Astrocyte of the hippocampus (primary cell): ENCODE measurements at places on chromosomes 2 and 18.

GRCh38 chr18:77092104-77093066, 40.2 kb downstream of the MBP start:
- no peak for DNase-seq

GRCh38 chr2:210503725-210504191, 27.2 kb upstream of the LANCL1 start:
- DNase-seq: peak; percentile 13

- no peak for DNase-seq
These were observed 74.9 kb downstream of the INO80D start for GRCh38 chr2:206011018-206011614.

DNA sequence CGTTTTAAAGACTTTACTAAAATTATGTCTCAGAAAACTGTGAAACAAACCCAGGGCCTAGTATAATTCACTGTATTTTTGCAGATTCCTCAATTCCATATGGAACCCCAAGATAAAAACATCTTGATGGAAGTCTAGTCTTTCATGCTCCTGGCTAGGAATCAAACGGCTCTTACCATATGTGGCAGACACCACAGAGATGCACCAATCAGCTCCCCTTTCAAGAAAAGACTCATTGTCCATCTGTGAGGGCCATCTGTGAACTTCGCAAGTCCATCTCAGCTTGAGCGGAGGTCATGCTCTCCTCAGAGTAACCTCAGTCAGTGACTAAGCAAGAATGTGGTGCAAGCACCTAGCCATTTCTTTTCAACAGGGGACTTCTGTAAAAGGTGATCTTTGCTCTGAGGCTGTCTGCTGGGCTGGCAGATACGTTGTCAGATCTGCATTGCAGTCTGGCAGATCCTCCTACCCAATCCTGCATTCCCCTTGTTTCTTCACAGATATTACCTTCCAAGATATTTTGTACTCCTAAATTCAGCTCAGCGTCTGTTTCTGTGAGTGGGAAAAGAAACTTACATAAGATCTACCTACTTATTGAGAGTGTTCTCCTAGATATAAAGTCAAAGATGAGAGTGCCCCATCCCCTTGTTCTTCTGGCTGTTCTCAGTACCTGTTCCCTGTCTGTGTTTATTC, 419.3 kb downstream of the SPAG16 start:
- no peak for DNase-seq

DNA sequence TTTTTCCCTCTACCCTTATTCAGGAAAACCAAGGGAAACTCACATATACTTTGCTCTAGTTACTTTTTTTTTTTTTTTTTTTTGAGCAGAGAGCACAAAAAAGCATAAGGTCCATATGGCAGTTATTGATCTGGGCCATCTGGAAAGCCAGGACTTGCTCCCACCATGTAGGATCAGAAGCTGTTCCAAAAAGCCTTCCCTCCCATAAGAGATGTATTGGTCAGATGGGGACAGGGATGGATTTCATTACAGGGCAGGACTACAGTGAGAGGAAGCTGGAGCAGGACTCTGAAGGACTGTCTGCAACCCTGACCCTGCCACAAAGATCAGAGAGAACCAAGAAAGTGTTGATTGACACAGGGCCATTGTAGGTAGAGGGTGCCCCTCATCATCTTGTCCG, 57.3 kb downstream of the NRP2 start:
- DNase-seq: no peak

GRCh38 chr2:227765788-227766372, 20.2 kb downstream of the SCYGR8 start:
- DNase-seq: peak; percentile 6

DNA sequence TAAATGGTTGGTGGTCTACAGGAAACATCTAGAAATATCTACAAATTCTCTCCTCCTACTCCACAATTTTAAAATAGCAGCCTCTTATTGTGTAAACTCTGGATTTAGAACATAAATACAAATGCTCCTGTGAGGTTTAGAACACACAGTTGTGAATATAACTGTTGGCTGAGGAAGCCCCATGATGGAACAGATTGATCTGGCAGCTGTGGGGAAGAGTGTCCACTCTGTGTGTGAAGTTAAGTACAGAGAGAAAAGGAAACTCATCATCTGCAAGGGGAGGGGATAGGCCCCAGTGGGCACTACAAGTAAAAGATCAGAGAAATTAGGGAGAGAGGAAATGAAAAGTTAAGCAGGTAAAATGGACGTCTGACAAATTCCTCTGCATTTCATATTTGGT, 422.7 kb upstream of the FSHR start:
- DNase-seq: no peak

GRCh38 chr2:62119311-62119974, 76.5 kb upstream of the B3GNT2 start:
- no peak for DNase-seq

- no peak for DNase-seq
These were observed 80.9 kb upstream of the GALNT5 start for GRCh38 chr2:157176602-157177001.

GRCh38 chr2:42819160-42819559, 26.8 kb upstream of the HAAO start:
- DNase-seq: no peak

DNA sequence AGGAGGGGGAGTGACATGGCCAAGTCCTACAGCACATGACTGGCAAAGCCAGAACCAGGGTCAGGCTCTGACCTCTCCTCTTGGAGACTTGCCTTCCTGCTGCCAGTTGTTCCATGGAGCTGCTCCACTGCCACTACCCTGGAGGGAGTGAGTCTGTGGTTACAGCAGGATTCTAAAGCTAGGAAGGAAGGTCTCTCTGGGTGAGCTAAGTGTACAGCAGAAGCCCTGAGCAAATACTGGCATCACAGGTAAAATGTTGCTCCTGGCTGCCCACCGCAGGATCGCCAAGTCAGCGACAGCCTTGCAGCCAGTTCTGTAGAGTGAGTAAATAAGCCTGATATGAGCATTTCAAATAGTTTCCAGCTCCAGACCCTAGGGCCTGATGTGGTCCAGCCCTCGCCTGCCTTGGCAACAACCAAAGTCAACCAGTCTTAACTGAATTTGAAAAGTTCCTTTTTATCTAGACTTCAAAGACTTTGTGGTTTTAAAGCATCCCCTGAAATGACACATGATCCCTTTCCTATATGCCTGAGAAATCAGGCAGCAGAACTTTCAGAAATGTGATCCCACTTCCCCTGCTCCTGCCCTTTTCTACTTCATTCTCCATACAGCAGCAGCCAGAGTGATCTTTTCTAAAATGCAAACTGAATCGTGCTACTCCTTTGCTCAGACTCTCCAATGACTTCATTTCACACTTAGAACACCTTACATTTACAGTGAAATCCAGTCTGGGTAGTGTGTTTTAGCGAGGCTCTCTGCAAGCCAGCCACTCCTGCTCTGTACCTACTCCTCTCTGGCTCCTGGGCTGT, 114.3 kb downstream of the MGAT5 start:
- DNase-seq: peak; percentile 85

GRCh38 chr2:176024083-176024482, 22.0 kb upstream of the LNPK start:
- no peak for DNase-seq

DNA sequence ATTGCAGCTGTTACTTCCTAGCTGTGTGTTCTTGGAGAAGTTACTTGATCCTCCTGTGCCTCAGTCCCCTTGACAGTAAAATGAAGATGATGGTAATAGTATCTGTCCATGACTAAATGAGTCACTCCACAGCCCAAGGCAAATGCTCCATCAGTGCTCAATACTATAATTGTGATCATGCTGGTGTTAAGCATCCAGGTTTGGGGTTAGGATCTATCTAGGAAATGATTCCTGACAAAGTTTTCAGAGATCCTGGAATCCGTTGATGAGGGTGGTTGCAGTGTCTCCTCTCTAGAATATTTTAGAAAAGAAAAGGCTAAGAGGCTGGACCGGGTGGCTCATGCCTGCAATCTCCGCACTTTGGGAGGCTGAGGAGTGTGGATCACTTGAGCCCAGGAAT, 2.7 kb upstream of the PRELID3A start:
- no peak for DNase-seq

DNA sequence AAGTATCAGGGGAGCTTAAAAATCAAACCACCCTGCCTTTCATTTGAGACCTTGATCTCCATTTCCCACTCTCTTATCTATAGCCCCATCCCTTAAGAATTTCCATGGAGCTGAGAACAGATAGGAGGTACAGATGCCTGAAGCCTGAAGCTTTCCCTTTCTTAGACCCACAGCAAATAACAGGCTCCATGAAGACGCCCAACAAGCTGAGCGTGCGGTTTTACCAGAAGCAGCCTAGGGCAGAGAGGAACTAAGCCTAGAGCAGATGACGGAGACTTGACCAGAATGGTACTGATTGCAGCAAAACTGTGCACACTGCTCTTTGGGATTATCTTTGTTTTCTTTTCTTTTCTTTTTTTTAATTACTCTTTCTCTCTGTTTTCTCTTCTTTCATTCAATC, 1.7 kb upstream of the ERBB4 start:
- DNase-seq: no peak

- no peak for DNase-seq
These were observed 129.0 kb downstream of the RND3 start for GRCh38 chr2:150358468-150358807.

- no peak for DNase-seq
These were observed 27.7 kb upstream of the SMCHD1 start for GRCh38 chr18:2627821-2628276.

GRCh38 chr2:135798762-135799161, 38.2 kb downstream of the LCT start:
- no peak for DNase-seq

DNA sequence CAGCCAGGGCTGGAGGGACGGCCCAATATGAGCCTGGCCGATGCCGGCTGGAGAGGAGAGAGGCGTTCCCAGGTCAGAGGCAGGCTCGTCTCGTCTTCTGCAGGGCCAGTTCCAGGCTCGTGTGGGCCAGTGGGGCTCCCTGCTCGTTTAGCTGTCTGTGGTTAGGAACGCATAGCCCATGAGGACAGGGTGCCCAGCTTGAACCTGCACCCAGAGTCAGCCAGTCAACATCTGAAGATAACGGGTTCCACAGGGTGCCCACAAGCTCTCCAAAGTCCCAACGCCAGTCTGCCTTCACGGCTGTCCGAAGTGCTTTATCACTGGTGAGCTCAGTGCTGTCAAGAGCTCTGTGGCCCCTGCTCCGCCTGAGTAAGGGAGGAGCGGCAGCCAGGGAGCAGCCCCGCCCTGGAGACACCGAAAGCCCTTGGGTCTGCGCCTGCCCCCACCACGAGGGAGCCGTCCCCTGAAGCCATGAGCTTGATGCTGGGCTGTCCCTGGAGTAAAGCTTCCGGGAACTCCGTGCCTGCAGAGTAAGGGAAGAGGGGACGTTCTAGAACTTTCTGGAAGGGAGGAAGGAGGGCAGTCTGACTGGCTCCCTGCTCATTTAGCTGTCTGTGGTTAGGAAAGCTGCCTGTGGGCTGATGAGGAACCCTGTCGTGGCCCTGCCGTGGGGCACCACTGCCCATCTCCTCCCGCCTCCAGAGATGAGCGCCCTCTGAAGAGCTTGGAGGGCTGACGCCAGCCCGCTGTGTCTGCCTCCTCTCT, 2.7 kb upstream of the HSBP1L1 start:
- no peak for DNase-seq

DNA sequence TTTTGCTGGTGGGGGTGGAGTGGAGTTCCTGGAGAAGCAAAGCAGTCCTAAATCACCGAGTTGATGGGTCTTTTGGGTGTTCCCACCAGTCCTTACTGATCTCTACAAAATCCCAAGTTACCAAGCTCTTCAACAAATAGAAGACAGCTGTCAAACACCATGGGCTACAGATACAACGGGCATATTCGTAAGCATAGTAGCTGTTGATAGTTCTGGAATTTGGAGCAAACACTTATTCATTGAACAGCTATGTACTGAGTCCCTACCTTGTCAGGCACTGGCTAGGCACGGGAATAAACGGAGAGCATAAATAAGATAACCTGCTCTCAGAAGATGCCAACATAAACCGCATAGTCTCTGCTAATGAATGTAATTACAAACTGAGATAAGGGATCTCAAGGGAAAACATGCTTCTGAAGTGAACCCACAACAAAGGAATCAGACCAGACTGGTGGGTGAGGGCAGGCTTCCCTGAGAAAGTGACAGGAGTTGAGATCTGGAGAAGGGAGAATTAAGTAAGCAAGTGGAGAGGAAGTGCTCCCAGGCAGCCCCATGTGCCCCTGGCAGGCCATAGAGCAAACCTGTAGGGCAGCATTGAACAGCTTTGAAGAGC, 947 bp upstream of the ANKRD44 start:
- peak; percentile 27 for DNase-seq

GRCh38 chr2:98252038-98252773, 94.0 kb upstream of the CNGA3 start:
- DNase-seq: no peak

DNA sequence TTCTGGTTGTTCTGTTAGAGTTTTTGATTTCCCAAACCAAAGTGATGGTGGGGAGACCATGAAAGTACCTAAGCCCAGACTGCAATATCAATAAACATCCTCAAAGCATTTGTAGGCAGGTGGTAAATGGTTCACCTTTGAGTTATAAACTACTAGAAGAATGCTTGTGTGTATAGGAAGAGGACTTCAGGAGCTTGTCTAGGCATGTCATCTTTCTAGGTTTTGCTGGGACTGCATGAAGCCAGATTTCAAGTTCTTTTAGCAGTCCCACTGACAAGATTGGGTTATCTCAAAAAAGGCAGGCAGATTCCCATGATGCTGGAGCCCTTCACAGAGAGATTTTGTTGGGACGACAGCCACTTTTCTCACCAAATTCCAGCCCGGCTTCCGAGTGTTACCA, 135.3 kb downstream of the KCNE4 start:
- no peak for DNase-seq

DNA sequence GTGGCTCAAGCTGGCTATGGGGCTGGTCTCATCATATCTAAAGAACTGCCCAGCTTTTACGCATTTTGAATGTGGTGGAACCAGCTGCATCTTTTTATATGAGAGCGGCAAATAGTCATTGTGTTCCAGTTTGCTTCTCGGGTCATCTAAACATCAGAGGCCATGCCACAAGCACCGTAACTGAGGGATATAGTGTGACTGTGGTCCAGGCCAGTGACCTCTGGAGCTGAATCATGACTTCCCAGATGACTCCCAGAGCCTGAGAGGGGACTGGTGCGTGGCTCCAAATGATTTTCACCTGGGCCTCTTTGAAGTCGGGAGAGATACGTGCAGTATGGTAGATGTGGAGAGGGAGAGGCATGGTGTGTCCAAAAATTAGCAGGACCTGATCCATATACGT, 271.0 kb downstream of the NEDD4L start:
- no peak for DNase-seq
